ENCODE measurements at places on chromosomes 12 and 14.

DNA sequence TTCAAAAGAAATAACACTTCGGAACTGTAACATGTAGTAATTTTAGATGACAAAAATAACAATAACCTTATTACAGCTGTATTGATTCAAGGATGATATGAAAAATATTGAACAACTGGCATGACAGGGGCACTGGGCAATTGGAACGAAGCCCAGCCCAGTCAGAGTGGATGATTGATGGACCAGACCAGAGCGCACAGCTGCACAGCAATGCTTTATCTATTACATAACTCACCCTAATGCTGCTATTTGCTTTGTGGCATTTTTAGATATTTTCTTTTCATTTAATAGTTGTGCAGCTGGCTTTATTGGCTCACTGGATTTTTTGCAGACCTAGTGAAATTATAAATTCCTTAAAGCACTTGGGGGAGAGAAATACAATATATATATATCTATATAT, 26.9 kb upstream of the FERMT2 start:
- no peak for DNase-seq

GRCh38 chr14:36582874-36583241, 444 bp upstream of the NKX2-8 start:
- no peak for DNase-seq

DNA sequence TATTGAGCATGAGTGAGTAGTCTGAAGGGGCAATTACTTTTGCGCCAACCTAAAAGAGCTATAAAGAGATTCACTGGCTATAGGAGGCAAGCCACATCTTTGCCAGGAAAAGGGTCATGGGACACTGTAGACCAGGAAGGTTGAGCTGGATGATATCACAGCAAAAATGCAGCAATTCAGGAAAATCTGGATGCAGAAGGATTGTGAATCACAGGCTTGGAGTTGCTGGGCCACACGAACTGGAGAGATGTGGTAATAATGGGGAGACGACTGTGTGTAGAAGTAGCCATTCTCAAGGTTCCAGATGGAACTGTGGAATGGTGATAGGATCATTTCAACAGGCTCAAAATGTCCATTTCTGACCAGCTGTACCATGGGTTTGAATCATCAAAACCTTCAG, 151.4 kb upstream of the DAAM1 start:
- no peak for DNase-seq

DNA sequence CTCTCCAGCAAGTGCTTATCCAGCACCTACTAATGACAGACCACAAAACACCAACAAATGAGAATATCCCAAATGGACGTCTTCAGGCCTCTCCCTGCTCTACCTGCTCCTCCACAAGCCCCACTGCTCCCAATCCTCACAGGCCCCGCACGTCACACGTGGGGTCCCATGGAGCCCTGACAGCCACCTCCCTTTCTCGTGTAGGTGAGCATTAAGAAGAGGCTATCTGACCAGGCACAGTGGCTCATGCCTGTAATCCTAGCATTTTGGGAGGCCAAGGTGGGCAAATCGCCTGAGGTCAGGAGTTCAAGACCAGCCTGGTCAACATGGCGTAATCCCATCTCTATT, 5.4 kb downstream of the RIMBP2 start:
- DNase-seq = no peak

GRCh38 chr12:109773384-109774011, 59.7 kb downstream of the TRPV4 start:
- no peak for DNase-seq

DNA sequence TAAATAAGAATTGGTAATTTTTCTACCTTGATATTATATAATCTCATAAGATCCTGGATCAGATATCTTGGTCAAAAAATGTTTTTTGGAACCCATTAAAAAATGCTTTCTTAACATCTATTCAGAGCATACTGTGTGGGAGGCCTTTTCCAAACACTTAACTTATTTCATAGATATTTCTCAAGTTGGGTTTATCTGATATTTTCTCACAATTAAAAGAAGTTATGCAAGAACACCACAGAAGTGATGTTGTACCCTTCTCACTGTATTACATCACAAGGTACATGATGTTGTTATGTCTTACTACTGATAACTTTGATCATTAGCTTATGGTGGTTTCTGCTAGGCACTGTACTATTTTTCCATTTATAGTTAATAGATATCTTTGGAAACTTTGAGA, 23.4 kb upstream of the PRPF39 start:
- no peak for DNase-seq

DNA sequence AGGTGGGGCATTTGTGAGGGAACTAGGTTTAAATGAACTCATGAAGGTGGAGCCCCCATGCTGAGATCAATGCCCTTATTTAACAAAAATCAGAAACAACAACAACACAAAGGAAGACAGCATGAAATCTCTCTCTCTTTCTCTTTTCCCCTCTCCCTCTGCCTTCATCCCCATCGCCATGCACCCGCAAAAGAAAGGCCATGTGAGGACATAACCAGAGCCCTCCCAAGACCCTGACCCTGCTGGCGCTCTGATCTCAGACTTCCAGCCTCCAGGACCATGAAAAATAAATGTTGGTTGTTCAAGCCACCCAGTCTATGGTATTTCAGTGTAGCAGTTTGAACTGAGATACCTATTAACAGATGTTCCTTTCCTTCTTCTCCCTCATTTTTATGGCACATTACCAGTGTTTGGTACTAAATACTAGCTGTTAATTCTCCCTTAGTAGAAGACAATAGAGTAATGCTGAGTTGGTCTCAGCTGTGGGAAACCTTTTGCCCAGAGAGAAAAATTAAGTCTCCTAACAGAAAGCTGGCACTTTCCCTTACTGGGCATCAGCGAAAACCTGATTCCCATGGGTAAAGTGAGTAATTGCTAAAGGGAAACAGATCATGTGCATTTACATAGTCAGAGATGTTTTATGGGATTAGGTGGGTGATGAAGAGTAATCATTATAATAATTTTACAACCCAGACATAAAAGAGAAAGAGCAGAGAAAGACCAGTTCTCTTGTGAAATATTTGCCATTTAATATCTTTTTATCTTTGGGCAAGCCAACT, 264.0 kb upstream of the PLEKHG7 start:
- no peak for DNase-seq

GRCh38 chr14:50062438-50063085, 53.8 kb downstream of the VCPKMT start:
- no peak for DNase-seq

GRCh38 chr12:45685680-45686079, 43.8 kb upstream of the ARID2 start:
- DNase-seq = no peak

- no peak for DNase-seq
These were observed 6.3 kb downstream of the FRS2 start for GRCh38 chr12:69476276-69477017.

GRCh38 chr12:30219047-30219446, 435.3 kb upstream of the TMTC1 start:
- no peak for DNase-seq

DNA sequence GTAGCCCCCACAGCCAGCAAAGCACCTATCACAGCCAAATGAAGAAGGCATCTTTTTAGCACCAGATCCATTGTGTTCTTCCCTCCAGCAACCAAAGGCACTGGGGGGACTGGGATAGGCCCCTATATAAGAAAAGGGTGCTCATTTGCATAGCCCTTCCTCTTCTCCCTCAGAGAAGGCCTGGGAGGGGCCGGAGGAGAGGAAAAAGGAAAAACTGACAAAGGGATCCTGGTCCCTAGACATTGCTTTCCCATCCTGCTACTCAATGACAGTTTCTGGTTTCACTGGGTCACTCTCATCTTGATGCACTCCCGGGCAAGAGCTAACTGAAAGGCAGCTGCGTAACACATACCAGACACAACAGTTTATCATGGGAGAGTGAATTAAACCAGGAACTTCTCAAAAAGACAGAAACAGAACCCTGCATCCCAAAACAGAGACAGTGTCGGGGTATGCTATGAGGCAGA, at the start of gene PMEL:
Gene PMEL, minus strand, starts transcription at position 102 of the 467 bp plus-strand sequence. Its CDS starts 31 bp downstream, at position 71.
- DNase-seq = no peak

- DNase-seq = no peak
These were observed 44.0 kb downstream of the PPHLN1 start for GRCh38 chr12:42370013-42370412.

DNA sequence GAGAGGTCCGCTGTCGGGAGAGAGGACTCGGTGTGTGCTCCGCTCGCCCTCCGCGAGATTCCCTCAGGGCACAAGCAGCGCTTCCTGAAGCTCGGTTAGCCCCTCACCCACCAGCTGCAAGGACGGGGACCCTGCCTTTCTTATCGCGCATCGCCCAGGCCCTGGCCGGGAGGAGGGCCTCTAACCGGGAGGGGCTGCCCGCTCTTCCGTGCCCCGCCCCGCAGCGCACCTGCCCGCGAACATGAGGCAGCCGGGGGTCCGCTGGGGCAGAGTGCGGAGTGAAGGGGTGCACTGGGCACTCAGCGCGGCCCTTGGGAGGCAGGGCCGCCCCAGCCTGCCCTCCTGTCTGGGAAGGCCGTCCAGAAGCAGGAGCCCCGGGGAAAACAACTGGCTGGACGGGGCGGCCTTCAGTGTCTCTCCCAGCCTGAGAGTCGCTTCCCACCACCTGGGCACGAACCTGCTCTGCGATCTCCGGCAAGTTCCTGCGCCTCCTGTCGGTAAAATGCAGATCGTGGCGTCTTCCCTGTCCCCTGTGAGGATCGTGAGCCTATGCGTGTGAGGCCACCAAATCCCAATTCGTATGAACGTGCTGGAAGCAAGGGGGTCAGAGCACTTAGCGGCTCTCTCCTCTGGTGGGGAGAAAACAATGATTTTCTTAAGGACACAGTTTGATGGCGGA, 28.0 kb upstream of the ADIPOR2 start:
- DNase-seq = no peak

DNA sequence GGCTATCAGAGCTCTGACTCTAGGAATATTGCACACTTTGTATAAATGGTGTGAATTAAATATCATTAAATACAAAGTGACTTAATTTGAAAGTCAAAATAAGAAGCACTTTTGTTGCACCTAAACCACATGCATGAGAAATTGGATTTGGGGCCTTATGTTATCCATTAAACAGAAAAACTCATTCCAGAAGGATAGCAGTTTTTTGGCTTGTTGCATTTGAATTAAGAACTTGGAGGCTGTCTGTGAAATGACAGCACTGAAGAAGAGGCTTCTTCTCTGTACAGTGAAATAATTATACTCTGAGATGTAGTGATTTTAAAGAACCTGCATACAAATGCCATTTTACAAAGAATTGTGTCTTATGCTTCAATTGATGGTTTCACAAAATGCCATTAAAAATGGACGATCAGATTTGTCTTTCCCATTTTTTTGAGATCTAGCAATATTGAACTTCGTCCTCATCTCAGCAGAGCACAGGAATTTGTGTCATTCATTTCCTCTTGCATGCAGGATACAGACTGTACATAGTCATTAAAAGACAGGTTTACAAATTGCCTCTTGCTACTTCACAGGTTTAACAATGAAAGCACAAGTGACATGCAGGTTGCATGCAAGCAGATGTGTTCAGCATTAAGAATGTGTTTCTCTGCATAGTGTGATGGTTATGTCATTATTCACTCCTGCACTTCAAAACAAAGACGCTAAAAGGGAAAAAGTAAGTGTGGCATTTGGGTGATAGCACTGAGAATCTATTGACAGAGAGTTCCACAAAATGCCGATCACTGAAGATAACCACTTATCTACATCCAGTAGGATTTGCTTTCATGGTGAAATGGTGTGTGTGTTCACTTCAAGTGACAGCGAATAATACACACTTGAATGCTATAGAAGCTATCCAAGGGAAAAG, 35.9 kb upstream of the PYGL start:
- no peak for DNase-seq

Measured in left ventricle myocardium inferior (tissue), 1 donor.